Non-pigmented ciliary epithelial cell (primary cell): ENCODE measurements at places on chromosomes 4 and X.
A peak's percentile ranks its signal among the peaks of the same experiment; 100 is the strongest.

DNA sequence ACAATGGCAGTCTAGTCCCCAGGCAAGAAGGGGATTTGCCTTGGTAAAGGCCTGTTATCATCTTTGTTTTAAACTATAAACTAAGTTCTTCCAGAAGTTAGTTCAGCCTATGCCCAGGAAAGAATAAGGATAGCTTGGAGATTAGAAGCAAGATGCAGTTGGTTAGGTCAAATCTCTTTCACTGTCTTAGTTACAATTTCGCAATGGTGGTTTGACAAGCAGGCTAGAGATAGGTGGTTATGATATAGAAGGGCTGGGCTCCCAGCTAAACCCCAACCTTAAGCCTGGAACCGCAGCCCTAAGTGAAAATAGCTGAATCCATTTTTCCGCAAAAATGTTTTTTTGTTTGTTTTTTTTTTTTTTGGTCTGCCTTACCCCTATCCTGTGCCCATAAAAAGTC, 41.8 kb upstream of the NEIL3 start:
- DNase-seq: no peak

DNA sequence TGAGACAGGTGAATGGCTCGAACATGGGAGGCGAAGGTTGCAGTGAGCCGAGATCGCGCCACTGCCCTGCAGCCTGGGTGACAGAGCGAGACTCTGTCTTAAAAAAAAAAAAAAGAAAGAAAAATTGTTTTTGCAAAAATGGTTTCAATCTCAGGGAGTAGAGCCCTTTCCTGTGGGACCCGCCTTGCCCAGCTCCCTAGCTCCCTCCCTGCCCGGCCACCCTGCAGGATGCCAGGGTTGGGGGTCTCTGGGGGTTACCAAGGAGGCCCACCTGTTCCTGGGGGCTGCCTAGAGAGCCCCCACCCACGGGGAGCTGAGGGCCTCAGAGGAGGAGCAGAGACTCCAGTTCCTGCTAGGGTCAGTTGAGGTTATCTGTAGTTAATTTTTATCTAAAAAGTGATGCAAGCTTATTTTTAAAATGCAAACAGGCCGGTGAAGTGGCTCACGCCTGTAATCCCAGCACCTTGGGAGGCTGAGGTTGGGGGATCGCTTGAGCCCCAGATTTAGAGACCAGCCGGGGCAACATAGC, 18.7 kb upstream of the PLCXD1 start:
- no peak for DNase-seq

- no peak for DNase-seq
These were observed 63.7 kb upstream of the HHIP start for GRCh38 chr4:144582105-144582850.

GRCh38 chr4:59994118-59994517, 1206.0 kb upstream of the ADGRL3 start:
- no peak for DNase-seq

DNA sequence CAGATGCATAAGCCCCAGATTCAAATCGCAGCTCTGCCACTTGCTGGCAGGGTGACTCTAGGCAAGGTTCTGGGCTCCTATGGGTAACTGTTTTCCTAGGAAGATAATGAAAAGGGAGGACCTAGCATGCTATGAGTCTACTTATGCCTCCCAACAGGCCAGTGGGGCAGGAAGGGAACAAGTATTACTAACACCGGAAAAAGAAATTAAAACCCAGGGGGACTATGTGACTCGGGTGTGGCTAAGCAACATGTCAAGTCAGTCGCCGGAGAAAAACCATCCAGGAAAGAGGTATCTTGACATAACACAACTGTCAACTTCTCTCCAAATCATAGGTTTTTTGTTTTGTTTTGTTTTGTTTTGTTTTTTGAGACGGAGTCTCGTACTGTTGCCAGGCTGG, 45.5 kb upstream of the RBPJ start:
- no peak for DNase-seq

- DNase-seq: no peak
These were observed 38.5 kb downstream of the GYG2 start for GRCh38 chrX:2867206-2867605.

- peak; percentile 45 for DNase-seq
These were observed 40.5 kb upstream of the BMP3 start for GRCh38 chr4:80989921-80990544.

DNA sequence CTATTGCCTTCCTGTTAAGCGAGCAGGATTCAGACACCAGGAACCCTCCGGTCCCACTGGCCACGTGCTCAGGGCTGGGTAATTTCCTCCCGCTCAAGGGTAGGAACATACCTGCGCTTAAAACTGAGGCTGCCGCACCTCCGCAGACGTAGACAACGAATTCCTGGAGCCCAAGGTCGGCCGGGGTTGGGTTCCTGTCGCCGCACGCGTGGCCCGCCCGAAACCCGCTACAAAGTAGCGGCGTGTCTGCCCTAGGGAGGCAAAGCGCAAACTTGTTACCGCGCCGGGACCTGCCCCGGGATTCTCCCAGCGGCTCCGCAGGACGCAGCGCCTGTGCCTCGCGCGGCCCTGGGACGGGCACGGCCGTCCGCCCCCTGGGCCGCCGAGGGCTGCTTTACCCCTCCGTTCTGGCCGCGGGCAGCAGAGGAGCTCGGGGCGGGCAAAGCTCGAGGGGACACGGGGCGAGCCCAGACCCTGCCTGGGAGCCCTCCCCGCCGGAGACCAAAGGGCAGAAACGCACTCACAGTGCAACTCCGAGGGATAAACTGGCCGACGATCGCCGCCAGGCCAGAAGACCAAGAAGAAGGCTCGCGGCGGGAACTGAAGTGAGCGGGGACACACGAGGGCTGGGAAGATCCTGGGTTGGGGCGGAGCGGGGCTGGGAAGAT, at the start of gene ERVMER34-1:
TSS of gene ERVMER34-1 (minus strand) at position 607 of the 668 bp plus-strand sequence. CDS start 5,905 bp downstream, outside the sequence.
- DNase-seq: no peak

GRCh38 chr4:19164334-19164733, 1087.4 kb upstream of the SLIT2 start:
- no peak for DNase-seq

- no peak for DNase-seq
These were observed 155.8 kb downstream of the ATP10D start for GRCh38 chr4:47640911-47641310.

- DNase-seq: no peak
These were observed 100.6 kb downstream of the LUZP4 start for GRCh38 chrX:115390078-115390477.

DNA sequence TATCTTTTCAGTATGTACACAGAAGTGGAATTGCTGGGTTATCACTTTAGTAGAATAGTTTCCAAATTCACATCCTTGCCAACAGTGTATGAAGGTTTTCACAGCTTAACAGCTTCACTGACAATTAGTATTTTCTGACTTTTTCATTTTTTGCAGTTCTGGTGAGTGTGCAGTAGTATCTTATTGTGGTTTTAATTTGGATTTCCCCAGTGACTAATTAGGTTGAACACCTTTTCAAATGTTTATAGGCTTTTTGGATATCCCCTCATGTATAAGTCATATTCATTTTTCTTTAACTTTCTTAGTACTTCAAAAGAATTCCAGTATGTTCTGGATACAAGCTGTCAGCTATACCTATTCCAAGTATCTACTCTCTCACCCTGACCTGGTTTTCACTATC, 37.1 kb downstream of the BRCC3 start:
- DNase-seq: no peak

DNA sequence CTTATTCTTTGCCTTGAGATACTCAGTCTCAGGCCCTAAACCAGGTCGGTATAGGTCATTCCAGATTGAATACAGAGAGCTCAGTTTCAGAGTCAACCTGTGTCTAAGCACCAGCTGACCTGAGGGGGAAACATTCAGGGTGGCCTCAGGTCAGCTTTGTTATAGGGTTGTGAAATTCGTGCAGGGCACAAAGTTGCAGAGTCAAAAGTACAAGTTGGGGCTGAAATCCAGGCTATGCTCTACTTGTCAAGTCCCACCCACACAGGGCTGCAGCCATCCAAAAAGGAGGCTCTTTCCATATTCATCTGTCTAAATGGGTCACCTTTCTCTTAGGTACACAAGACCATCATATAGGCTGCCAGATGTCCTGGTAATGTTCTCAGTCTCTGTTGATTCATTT, 89.7 kb downstream of the ITIH6 start:
- no peak for DNase-seq

- no peak for DNase-seq
These were observed 69.5 kb downstream of the IL15 start for GRCh38 chr4:141705747-141706377.

DNA sequence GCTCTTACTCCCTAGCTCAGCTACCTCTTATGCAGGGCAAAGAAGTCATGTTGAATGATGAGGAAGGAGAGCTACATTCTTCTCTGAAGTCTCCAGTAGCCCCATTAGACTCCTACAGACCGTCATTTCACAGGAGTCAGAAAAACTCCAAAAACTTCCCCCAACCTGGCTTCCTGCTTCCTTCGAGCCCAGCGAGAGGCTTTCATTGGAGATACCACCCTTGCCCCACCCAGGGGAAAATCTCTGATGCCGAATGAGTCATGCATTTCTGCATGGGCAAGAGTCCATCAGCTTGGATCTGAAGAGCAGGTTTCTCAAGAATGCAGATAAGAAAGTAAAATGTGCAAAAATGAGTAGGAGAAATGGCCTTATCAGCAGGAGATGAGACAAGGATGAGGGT, 53.0 kb downstream of the ARSF start:
- DNase-seq: no peak

GRCh38 chr4:36115312-36115711, 129.0 kb downstream of the ARAP2 start:
- DNase-seq: no peak

DNA sequence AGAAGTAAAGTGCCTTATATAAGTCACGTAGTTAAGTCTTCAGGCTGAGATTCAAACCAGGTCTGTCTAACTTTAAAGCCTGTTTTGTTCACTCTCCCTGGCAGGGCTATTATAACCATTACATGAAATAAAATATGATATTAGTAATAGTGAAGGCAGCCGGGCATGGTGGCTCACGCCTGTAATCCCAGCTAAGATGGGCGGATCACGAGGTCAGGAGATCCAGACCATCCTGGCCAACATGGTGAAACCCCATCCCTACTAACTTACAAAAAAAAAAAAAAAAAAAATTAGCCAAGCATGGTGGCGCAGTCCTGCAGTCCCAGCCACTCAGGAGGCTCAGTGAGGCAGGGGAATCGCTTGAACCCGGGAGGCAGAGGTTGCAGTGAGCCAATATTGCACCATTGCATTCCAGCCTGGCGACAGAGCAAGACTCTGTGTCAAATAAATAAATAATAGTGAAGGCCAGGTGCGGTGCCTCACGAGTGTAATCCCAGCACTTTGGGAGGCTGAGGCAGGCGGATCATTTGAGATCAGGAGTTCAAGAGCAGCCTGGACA, 22.1 kb upstream of the SOWAHD start:
- no peak for DNase-seq

DNA sequence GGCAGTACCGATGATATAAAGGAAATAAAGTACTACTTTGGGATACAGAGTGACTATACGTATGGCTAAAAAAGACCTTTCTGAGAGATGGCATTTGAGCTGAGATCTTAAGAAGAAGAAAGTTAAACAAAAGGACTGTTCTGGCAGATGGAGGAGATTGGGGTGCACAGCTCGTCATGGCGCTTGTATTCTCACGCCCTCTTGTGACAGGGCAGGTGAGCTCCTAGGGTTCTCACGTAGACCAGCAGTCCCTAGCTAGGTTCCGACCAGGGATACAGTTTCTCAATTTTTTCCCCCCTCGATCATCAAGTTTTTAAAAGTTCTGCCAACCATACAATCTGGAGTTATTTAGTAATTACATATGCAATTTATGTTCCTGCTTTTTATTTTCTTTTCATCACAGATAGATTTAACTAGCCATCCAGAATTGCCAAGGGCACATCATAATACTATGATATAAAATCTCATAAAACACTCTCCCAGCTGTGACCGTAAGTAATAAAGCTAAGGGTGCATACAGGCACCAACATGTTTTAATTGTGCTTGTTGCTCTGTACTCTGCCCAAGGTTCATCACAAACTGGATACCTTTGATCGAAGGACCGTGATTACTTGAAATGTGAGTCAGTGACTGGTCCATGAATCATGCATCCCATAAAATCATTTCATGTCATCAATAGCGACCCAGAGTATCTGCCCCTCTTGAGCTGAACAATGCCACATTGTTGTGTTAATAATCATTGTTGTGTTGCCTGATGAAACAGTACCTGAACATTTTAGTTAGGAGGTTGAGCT, 69.4 kb upstream of the ZNF518B start:
- DNase-seq: no peak

DNA sequence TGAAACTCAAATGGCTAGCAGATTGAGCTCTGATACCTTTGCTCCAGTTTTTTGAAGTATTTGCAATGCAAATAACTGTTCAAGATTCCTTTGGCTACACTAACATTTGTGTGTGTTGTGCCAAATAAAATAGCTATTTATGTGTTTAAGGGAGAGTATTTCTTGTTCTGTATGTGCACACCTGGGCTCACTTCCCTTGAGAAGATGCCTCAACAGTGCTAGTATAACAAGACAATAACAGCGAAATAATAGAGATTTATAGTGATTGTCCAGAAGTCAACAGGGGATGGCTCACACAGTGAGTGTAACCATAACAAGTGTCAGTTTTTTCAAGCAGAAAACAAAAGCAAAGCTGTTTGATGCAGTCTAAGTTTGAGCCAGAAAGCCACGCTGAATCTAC, 460.5 kb downstream of the CENPC start:
- DNase-seq: no peak

DNA sequence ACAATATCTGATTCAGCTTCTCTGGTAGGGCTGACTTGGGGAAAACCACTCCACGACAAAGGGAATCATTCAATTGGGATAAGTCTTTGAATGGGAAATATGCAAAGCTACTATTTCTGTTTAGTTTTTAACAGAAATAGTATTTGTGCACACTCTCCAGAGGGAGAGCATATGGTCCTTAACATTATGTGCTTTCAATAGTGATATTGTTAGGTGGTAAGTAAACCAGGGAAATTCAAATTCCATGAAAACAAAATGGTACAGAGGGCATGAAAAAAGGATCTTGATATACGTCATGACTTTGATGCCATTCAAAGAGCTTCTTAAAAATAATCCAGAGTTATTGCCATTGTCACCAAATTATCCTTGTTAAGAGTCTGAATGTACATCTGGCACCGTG, 47.1 kb upstream of the CITED1 start:
- DNase-seq: no peak

DNA sequence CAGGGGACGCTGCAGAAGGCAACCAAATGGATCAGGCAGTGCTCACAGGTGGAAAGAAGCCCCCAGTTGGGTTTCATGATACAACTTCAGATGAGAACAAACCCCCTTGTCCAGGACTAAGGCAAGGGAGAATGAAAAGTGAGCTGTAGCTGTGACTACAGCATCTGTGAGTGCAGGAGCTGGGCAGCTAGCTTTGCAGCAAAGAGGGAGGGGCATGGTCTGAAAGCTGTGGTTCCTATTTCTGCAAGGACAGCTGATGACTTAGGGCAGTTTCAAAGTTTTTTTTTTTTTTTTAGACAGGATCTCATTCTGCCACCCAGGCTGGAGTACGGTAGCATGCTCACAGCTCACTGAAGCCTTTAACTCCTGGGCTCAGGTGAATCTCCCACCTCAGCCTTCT, 1317.4 kb upstream of the DIAPH2 start:
- no peak for DNase-seq

GRCh38 chrX:42565739-42566138, 212.2 kb downstream of the PPP1R2C start:
- no peak for DNase-seq

- no peak for DNase-seq
These were observed 269.7 kb upstream of the LCORL start for GRCh38 chr4:18291256-18291655.
